ENCODE measurements at places on chromosomes 7 and 10.

DNA sequence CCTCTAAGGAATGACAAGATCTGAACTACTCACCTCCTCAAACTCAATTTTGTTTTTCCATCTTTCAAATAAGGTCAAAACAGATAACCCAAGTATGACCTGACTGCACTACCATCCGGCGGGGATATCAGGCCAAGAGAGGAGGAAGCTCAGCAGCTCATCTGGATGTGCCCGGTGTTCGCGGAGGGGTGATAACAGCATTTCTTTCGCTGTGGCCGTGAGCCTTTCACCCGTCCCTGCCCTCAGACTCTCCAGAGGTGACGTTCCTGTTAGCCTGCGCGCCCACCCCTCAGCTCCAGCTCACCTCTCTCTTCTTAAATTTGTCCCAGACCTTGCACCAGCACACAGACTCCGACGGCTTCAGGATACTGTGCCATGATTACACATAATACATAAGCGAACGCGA is 526 bp downstream of the ZNF248 start:
- peak; percentile 19 for DNase-seq

- DNase-seq = no peak
Observed at GRCh38 chr7:141915565-141915964, 634 bp upstream of the OR9A4 start.

- no peak for DNase-seq
Observed at GRCh38 chr7:2478399-2478785, 2.2 kb upstream of the GRIFIN start.

DNA sequence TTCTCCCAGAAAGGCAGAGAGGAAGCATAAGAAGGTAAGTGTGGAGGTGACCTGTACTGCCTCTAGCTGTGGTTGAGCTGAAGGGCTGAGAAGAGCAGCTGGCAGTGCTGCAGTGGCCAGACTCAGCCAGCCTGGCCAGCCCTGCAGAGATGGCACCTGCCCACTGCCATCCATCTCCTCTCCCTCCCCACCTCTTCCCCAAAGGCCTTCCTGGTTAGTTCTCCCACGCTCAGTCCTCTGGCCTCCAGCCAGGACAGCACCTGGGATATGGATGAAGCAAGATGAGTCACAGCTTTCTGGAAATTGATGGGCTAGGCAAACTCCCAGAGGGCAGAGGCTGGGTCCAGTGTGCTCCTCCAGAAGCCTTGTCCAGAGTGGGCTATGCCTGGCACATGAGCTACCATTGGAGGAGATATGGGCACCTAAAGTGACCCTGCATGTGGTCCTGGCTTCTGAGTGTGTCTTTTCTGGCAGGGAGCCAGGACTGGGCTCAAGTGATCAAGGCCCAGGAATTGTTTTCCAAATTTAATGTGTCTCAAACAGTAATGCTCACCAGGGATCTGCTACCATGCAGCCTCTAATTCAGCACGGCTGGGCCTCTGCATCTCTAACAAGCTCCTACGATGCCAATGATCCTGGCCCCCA is 81.0 kb upstream of the CACUL1 start:
- no peak for DNase-seq

GRCh38 chr10:92486637-92487036 is 87.3 kb downstream of the IDE start:
- DNase-seq = no peak

DNA sequence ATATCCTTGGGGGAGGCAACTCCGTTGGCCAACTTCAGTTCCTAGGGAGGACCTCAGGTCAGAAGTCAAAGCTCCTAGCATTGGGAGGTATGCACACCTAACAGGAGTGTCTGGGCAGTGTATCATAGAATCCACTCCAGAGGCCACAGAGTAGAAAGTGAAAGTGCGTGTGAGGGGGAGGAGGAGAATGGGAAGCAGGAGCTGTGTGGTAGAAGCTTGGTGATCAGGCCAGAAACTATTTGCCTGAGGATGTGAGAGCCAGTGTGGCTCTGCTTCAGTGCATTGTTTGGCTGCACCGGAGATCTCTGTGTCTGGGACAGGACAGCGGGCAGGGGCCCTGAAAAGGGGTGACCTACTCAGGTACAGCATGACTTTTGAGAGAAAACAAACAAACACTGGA is 557.4 kb upstream of the VSTM2A start:
- no peak for DNase-seq

GRCh38 chr10:79047875-79048638 is 20.7 kb upstream of the ZMIZ1 start:
- DNase-seq = peak; percentile 42

DNA sequence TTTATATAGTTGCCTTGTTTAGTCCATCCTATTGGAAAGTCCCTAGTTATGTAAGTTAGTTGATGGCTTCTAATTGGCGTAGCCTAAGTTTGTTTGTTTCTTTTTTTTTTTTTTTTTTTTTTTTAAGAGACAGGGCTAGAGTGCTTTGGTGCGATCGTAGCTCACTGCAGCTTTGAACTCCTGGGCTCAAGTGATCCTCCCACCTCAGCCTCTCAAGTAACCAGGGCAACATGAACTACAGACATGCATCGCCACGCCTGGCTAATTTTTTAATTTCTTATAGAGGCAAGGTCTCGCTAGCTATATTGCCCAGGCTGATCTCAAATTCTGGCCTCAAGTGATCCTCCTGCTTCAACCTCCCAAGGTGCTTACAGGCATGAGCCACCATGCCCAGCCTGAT is 7.1 kb downstream of the CSGALNACT2 start:
- no peak for DNase-seq

GRCh38 chr7:11252705-11253272 is 279.1 kb downstream of the PHF14 start:
- DNase-seq = no peak

DNA sequence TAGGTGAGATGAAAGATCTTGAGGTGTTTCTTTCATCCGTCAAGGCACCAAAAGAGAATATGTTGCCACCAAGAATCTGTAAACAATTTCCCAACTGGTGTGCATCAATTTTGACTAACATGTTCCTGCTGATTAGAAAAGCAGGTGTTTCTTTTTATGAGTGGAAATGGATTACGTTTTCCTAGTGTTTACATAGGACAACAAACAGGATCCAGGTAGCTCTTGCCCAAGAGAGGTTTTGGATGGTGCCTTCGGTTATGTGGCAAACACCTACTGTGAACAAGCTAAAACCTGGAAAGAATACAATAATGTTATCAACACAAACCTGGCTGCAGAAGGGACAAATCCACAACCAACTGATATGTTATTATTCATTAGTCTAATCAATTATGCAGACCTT is 53.6 kb upstream of the WNT16 start:
- DNase-seq = no peak

DNA sequence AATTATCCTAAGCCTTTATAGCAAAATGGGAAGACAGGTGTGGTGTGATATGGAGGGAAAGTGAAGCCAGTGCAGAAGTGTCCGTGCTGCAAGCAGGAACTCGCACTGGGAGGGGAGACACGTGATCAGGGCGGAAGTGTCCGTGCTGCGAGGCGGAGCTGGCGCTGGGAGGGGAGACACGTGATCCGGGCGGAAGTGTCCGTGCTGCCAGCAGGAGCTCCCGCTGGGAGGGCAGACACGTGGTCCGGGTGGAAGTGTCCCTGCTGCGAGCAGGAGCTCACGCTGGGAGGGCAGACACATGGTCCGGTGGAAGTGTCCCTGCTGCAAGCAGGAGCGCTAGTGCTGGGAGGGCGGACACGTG is 40.5 kb upstream of the PRKAR1B start:
- DNase-seq = no peak

DNA sequence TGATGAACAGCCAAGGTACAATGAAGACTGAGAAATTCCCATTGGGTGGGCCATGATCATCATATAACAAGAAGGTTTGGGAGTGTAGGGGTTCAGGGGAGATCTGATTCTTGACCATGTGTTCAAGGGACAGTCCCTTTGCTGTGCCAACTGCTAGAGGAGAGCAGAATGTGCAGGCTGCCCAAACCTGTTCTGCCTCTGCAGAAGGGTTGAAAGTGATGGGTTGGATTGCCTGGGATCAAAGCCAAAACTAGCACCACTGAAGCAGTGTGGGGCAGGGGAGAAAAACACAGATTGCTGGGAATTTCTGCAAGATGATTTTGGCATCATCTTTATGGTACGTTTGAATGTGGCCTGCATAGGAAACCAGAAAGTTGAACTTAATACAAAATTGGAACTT is 303.9 kb downstream of the OTUD1 start:
- DNase-seq = no peak

DNA sequence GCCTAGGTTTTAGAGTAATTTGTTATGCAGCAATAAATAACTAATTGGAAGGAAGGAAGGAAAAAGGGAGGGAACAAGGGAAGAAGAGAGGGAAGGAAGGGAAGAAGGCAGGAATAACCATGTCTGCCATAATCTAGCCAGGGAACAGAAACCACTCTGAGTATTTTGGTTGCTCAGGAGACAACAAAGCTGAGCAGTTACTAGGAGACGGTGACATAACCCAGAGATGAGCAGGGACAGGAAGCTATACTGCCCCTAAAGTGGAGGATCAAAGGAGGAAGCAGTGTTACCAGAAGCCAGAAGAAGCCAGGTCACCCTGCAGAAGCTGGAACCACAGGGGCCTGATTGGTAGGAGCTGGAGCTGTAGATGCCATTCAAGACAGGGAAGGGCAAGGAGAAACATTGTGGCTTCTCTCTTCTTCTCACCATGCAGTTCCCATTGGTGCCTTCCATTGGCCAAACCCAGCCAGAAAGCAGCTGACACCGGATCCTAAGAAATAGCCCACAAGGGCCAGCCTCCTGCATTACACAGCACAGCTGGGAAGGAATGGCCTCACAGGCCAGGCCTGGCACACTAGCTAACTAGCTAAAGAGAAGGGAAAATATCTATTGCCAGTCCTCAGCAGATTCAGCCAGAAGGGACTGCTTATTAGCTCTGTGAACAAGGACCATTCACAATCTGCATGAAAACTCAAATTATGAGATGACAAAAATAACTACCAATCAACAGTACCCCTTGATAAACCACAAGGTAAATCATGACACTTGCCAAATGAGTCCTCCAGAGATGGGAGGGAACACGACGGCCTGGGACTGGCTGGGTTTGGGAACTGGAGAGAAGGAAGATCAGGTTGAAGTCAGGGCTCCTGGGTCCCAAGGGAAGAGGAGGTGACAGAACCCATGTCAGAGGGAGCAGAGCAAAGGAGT is 184.5 kb upstream of the NFE2L3 start:
- DNase-seq = no peak

DNA sequence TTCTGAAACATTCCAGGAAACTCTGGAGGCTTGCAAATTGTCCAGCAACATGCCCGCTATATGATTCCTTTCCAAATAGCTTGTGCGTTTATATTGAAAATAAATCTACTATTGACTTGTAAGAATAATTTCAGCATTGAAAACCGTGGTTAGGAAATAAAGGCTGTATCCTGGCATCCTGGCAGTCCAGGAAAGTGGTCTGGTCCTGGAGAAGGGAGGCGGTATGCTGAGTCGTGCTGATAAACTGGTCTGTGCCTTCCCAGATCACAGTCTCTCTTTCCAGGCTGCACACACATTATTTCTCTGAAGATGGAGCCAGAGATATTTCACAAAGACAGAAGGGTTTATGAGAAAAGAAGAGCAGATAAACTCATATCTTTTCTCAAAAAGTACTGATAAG is 350.1 kb upstream of the COBL start:
- no peak for DNase-seq

DNA sequence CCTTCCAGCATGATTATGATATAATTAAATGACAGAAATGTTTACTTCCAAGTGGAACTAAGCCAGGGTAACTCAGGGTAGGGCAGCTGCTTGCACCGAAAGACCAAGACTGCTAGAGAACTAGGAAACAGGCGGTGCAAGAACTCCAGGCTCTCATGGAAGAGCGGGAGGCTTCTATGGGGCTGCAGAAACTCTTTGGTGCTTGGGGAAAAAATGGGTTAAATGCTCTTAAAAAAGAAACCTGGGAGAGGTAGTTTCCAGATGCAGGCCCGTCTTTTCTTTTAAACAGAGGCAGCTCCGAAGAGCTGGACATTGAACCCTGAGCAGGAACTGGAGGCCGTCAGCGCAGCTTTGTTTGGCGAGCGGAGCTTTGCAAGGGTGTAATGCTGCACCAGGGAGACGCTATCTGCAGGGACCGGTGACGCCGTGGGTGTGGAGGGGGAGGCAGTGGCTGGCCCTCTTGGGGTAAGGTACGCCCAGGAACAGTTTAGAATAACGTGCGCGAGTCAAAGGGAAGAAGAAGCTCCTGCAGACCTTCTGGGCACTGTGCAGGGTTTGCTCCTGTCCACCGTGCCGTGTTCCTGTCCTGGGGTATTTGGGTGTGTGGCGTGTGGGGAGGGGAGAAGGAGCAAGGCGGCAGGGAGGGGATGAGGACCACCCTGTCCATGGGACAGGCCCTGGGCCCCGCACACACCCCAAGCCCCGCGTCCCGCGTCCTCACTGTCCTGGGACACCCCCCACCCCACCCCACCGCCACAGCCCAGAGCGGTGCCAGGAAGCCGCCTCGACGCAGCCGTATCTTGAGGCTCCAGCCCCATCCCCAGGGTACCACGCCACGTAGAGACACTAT is 59.0 kb downstream of the EGFR start:
- no peak for DNase-seq

GRCh38 chr10:86970162-86970981 is 2.1 kb downstream of the ADIRF start:
- DNase-seq = no peak

GRCh38 chr7:151051108-151051507 is 2.8 kb downstream of the ASIC3 start:
- DNase-seq = peak; percentile 35

- DNase-seq = no peak
Observed at GRCh38 chr10:77285529-77286182, 352.0 kb downstream of the KCNMA1 start.

DNA sequence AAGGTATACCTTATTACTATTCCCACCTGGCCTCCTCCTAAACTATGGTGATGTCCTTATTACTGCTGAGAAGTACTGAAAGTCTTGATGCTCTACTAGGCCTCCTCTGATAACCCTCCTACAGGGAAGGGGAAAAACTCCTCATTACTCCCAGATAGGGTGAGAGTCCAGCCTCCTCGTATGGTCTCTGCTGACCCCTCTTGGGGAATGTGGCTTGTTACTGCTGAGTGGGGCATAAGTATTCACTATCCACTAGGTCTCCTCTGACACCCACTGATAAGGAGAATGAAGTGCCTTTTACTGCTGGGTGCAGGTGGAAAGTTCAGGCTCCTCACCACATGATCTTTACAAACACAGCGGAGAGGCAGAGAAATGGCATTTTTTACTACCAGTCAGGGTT is 222.9 kb downstream of the CHRM2 start:
- DNase-seq = no peak

- DNase-seq = no peak
Observed at GRCh38 chr7:101518336-101518735, 110.8 kb downstream of the MYL10 start.

- no peak for DNase-seq
Observed at GRCh38 chr7:123557016-123557397, 611 bp downstream of the NDUFA5 start.

Measured in activated CD8-positive, alpha-beta memory T cell treated with anti-CD3 and anti-CD28 coated beads, Interleukin-2, amount 50 U/mL, for 4 hours (primary cell).